ENCODE measurements at places on chromosomes 7 and 10. TPM values are rescaled to one million over a fixed set of nuclear protein-coding genes. Genes with fewer than 3 reads are reported as not detected.

GRCh38 chr7:55177589-55178261 is 158.9 kb downstream of the EGFR start:
- H3K36me3 ChIP-seq = no peaks in the 10 kb centered on the region
- no peak overlapping the region for H3K27ac ChIP-seq
- H3K27me3 ChIP-seq = no peaks in the 10 kb centered on the region
- peaks cover 6% of the 10 kb centered on the region for H3K4me1 ChIP-seq
- no peak overlapping the region for H3K4me3 ChIP-seq
- no peak for DNase-seq

- H3K27me3 ChIP-seq = no peaks in the 10 kb centered on the region
- H3K4me3 ChIP-seq = no peak overlapping the region
- H3K27ac ChIP-seq = no peak overlapping the region
- peaks cover 11% of the 10 kb centered on the region for H3K4me1 ChIP-seq
- no peak for DNase-seq
- peaks cover 6% of the 10 kb centered on the region for H3K36me3 ChIP-seq
Observed at GRCh38 chr7:55474944-55475854, 97.1 kb downstream of the VOPP1 start.

GRCh38 chr7:25739143-25739542 is 412.9 kb upstream of the NFE2L3 start:
- no peak for DNase-seq
- peaks cover 17% of the 10 kb centered on the region for H3K4me1 ChIP-seq

Gene EFCAB10
- total RNA-seq = 3.2 TPM

- DNase-seq = no peak
- peaks cover 14% of the 10 kb centered on the region for H3K36me3 ChIP-seq
- H3K27me3 ChIP-seq = no peaks in the 10 kb centered on the region
- no peak overlapping the region for H3K4me3 ChIP-seq
Observed at GRCh38 chr10:52662256-52662655, 110.3 kb downstream of the MBL2 start.

GRCh38 chr10:35640474-35640873 is 1.6 kb downstream of the FZD8 start:
- peak; percentile 70 for DNase-seq
- no peaks in the 10 kb centered on the region for H3K36me3 ChIP-seq
- peaks cover 38% of the 10 kb centered on the region for H3K27me3 ChIP-seq
- peaks cover 45% of the 10 kb centered on the region for H3K4me1 ChIP-seq
- H3K27ac ChIP-seq = no peak overlapping the region

Gene SMKR1
- total RNA-seq = 0.50 TPM

DNA sequence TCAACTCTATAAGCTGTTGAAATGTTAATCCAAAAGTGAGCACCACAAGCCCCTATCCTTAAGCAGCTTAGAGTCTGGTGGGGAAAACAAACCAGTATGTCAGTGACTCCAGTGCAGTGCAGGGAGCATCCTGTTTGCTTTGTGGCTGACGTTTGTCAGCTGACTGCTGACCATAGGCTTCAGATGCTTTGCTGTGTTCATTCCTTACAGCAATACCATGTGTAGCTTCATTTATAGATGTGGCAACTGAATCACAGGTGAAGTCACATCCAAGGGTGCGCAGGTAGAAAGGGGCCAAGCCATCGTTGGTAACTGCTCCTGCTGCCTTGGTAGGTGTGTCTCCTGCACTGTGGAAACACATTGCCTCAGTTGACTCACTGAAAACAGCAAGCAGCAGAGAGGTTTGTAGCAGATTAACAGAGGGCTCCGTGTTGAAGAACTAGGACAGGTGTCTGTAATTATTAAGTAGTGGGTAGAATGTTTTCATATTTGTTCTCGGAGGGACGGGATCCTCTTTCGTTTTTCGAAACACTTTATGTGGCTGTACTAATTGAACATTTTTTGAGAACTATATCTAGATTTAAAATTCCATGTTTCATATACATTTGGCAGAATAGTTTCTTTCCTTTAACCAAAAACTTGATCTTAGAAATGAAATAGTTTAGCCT is 2.0 kb downstream of the INSIG1 start:
- H3K27me3 ChIP-seq = no peaks in the 10 kb centered on the region
- H3K4me1 ChIP-seq = peaks cover 54% of the 10 kb centered on the region
- no peak for DNase-seq
- peaks cover 38% of the 10 kb centered on the region for H3K36me3 ChIP-seq
- peak overlapping the region; percentile 96 for H3K27ac ChIP-seq
- peak overlapping the region; percentile 86 for H3K4me3 ChIP-seq

Gene ERVW-1
- total RNA-seq = not detected

Gene IFIT1
- total RNA-seq = 2.0 TPM

DNA sequence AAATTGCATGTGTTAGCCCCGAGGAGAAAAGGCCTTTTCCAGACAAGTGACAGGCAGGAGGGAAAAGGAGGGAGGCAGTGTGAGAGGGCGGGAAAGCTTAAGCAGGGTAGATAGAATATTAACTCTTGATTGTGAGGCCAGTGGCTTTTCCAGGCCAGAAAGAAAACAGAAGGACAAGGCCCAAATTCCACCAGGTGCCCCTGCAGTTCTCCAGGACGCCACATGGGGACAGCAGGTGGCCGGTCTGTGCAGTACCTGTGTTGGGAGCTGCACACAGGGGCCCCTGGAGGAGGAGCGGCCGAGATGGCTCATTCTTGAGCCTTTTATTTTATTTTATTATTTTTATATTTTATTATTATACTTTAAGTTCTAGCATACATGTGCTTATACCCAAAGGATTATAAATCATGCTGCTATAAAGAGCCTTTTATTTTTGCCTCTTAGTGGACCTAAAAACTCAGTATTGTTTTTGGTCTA is 141.3 kb upstream of the KLF14 start:
- H3K4me1 ChIP-seq = peaks cover 38% of the 10 kb centered on the region
- H3K36me3 ChIP-seq = no peaks in the 10 kb centered on the region

GRCh38 chr10:61732629-61733278 is 70.0 kb downstream of the CABCOCO1 start:
- no peak for DNase-seq
- peaks cover 15% of the 10 kb centered on the region for H3K4me1 ChIP-seq
- H3K4me3 ChIP-seq = no peak overlapping the region
- H3K27me3 ChIP-seq = no peaks in the 10 kb centered on the region

DNA sequence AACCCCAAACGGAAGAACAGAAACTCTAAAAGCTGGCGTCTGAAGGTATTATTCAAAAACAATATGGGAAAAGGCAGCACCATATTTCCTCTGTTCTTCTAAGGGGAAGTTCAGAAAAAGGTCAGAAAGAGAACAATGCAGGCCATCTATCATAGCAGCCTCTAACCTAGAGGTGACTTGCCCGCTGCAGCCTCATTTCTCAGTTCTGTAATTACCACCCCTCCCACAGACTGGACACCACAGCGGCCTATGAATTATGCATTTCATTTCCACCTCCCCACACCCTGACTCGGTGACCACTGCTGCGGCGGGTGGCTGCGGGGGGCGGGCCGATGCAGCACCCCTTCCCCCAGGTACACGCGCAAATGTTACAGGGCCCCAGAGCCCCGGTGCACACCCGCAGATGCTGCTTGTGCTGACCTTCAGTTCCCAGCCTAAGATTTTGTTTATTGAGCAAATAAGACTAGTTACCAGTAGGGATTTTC is 125.5 kb downstream of the CLEC2L start:
- DNase-seq = no peak
- no peak overlapping the region for H3K27ac ChIP-seq
- H3K4me1 ChIP-seq = peaks cover 42% of the 10 kb centered on the region
- H3K4me3 ChIP-seq = no peak overlapping the region
- H3K27me3 ChIP-seq = no peaks in the 10 kb centered on the region

GRCh38 chr10:124392626-124393342 is 25.9 kb downstream of the OAT start:
- H3K4me3 ChIP-seq = no peak overlapping the region
- H3K27ac ChIP-seq = no peak overlapping the region
- peaks cover 28% of the 10 kb centered on the region for H3K4me1 ChIP-seq
- peaks cover 10% of the 10 kb centered on the region for H3K36me3 ChIP-seq
- peaks cover 6% of the 10 kb centered on the region for H3K27me3 ChIP-seq

DNA sequence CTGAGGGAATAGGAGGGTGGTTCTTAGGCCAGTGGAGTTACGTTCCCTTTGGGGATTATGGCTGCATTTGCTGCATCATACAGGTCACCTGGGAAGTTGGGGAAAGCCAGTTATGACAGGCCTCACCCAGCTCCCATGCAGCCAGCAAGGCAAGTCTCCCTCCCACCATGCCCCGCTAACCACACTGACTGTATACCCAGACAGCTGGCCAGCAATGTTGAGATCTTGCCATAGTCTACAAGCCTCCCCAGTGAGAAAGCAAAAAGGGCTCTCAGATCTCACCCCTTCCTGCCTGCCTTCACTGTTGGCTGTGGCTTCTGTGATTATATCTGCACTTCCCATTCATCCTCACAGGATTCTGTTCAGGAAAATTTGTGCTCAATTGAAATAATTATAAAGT is 133.3 kb upstream of the HGF start:
- DNase-seq = no peak
- H3K36me3 ChIP-seq = peaks cover 10% of the 10 kb centered on the region
- no peaks in the 10 kb centered on the region for H3K27me3 ChIP-seq
- H3K27ac ChIP-seq = no peak overlapping the region
- no peaks in the 10 kb centered on the region for H3K4me1 ChIP-seq

Gene CALCR
- total RNA-seq = 1.2 TPM

- no peaks in the 10 kb centered on the region for H3K36me3 ChIP-seq
- no peak for DNase-seq
- H3K4me3 ChIP-seq = no peak overlapping the region
- no peak overlapping the region for H3K27ac ChIP-seq
- H3K27me3 ChIP-seq = peaks cover 33% of the 10 kb centered on the region
- H3K4me1 ChIP-seq = peaks cover 52% of the 10 kb centered on the region
Observed at GRCh38 chr7:83681200-83681778, 32.4 kb upstream of the SEMA3E start.

- no peak overlapping the region for H3K27ac ChIP-seq
- no peak overlapping the region for H3K4me3 ChIP-seq
- peaks cover 2% of the 10 kb centered on the region for H3K27me3 ChIP-seq
Observed at GRCh38 chr7:38181111-38181510, 3.1 kb downstream of the STARD3NL start.

Gene PLCE1
- total RNA-seq = 0.14 TPM

GRCh38 chr10:113426181-113426877 is 126.5 kb upstream of the HABP2 start:
- no peak for DNase-seq
- peaks cover 4% of the 10 kb centered on the region for H3K27me3 ChIP-seq

GRCh38 chr7:42139751-42140150 is 97.3 kb downstream of the GLI3 start:
- no peak overlapping the region for H3K27ac ChIP-seq
- DNase-seq = no peak
- no peaks in the 10 kb centered on the region for H3K27me3 ChIP-seq
- no peak overlapping the region for H3K4me3 ChIP-seq
- peaks cover 50% of the 10 kb centered on the region for H3K4me1 ChIP-seq

Gene HABP2
- 0.09 TPM for total RNA-seq
